ENCODE measurements at places on chromosomes 11 and 22. TPM values are rescaled to one million over a fixed set of nuclear protein-coding genes. Genes with fewer than 3 reads are reported as not detected.
A peak's percentile ranks its signal among the peaks of the same experiment; 100 is the strongest.

- no peak for DNase-seq
Observed at GRCh38 chr11:132876239-132876638, 656.1 kb downstream of the OPCML start.

GRCh38 chr22:45919504-45920286 lies 57.3 kb downstream of the WNT7B start:
- no peak for DNase-seq

DNA sequence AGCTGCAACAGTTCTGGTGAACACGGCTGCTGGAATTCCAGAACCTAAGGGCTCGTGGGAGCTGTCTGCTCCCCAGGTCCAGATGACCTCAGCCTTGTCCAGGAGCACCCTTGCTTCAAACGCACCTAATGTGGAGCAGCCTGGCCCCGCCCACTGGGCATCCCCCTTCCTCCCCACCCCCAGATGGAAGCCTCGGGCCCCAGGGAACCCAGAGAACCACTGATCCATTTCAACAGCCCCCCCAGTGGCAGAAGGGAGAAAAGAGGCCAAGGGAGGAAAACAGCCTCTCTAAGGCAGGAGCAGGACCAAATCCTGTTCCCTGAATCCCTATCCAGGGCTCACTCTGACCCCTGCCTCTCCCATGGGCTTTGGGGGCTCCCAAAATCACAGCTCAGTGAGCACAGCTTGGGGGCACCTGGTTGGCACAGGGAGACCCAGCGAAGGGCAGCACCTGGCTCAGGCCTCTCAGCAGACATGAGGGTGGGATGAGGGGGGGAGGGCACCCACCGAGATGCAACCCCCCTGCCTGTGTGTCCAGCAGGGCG lies 1.2 kb downstream of the CYTH4 start:
- peak; percentile 77 for DNase-seq

GRCh38 chr11:113675003-113675561 lies 31.0 kb downstream of the TMPRSS5 start:
- DNase-seq: no peak

DNA sequence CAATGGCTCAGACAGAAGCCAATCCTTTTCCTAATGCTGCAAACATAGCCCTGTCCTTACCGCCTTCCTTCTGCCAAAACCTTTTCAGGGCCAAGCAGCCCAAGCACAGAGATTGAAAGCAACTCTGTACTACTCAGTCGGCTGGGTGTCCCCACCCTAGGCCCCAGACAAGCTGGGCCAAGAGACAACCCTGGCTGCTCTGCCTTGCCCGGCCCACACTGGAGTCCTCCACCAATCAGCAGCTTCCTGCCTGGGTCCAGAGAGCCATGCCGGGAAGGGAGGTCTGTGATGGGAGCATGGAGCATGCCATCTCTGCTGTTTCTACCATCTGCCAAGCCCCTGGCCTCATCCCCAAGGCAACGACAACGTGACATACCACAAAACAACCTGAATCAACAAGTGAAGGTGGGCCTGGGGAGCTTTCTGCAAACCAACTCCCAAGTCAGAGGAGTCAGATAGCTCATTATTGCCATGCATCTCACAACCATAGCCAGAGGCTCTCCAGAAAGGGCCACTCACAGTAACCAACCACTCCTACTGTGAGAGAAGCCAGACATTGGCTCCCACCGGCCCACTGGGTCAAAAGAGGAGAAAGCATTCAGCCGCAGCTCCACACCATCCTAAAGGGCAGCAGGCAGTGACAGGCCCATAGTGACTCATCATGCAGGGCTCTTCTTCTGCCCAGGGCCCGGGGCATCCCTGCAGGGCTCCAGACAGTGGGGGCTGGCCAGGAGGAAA lies 18.2 kb downstream of the PATZ1 start:
- peak; percentile 75 for DNase-seq

DNA sequence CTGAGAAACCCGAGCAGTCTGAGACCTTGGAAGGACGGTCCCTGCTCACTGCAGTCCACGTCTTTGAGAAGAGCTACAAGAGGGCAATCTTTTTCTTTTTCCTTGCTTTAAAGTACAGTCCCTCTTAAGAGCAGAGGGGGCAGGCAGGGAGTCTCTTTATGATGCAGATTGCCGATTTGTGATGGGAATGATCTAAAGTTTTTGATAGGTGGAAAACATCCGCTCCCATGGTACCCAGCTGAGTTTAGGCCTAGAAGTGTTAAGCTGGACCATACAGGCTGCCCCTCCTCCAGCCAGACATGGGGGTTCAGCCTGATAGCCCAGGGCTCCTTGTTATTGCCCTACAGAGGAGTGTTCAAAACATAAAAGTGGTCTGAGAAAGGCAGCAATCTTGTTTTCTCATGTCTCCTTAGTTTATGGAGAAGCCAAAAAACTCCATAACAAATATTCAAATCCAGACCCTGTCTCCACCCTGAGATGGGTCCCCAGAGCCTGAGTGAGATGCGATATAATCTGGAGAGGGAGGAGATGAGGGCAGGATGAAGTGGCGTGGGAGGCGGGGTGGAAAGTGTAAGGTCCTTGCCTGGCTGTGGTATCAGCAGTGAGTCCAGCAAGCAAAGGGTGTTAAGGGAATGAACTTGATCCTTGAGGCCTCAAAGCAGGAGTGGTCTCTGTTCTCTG lies 135.1 kb downstream of the FDX1 start:
- no peak for DNase-seq

GRCh38 chr11:34284811-34285481 lies 72.9 kb downstream of the ABTB2 start:
- no peak for DNase-seq

DNA sequence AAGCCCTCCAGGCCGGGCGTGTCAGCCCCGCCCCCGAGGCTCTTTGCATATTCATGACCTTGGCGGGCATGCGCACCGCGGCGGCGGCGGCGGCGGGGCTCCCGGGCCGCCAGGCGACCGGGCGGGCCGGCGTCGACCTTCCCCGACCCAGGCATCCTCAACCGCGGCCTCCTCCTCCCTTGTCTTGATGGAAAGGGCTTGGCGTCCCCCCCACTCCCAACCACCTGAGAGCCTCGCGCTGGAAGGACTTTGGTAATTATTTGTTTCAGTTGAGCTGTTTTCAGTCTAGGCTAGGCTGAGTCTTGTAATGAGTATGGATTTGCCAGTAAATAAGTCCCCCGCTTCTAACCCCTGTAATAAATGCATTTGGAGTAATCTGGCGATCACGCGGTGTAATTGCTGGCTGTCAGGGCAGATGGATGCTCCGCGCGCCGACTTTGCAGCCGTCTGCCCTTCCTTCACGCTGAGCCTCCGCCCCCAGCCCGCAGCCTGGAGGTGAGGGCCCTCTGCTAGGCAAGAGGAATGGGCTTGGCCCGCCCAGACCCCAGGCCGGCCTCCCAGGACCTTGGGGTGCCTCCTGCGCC lies 25.2 kb downstream of the FLRT1 start:
- DNase-seq: peak; percentile 85

DNA sequence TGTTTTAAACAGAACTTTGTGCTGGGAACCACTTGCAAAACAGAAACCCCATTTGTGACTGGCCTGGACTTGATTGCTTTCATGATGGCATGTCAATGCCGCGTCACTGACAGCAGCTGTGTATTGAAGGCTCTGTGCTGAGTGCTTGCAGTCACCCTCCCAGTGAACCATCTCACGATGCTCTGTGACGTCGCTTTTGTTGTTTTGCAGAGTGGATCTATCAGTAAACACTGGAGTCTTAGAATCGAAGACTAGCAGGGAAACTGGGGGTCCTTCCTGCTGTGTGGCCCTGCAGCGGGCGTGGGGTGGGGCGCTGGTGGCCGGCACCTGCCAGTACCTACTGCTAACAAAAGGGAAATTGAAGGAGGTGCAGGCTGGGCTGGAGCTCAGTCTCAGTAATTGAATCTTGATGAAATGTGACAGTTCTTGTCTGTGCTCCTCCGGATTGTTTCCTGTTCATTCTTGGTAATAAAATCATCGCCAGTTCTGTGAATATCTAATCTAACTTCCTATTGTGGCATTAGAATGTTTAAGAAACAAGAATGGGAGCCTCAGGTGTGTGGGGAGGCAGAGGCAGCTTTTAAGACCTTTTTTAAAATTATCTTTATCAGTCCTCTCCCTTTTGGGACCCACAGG lies 50.5 kb upstream of the PARVG start:
- no peak for DNase-seq

DNA sequence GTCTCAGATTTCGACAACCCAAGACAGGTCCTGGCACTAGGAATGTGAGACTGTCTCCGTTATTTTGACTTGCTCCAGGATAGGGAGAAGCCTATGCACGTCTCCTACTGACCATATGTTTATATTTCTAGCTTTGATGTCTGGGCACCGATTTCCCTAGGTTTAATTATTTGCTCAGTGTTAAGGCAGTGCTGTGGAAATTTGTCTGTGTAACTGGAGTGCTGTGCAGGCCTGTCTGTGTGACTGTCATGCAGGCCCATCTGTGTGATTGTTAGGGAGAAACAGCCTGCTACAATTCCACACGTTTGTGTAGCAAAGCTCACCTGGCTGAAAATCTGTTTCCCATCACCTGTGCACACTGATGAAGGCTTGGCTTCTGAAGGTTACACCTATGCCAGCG lies 29.6 kb upstream of the HSPA8 start:
- no peak for DNase-seq

DNA sequence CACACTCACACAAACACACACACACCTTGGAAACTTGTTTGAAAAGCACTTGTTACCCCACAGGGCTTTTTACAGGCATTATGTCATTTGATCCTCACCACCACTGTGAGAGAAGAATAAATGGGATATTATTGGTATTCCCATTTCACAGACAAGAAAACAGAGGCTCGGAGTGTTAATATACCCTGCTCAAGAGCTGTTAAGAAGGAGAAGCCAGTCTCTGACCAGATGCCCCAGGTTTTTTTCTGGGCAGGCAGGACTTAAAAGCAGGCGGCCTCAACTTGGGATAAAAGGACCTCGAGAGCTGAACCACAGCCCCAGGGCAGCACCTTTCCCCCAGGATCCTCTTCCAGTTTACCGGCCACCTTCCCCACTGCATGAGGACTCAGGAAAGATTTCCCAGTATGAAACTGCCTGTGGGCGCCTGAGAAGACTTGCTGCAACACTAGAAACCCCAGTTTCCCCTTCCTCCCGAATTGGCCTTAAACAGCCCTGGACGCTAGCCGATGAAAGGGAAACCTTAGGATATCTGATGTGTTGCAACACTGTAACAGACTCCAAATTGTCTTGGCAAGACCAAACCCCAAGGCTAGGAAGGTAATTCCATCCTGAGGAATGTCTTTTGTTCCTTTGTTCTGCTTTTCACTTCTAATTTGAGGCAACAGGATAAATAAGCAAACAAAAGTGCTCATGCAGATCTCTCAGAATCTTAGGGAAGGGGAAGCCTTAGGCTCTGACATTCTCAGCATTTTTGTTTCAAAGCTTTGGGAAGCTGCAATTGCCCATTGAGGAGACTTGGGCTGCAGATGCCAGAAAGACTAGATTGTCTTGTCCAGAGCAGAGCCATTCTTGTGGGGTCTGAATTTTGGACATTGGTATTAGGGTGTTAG lies 173.5 kb downstream of the TRIM29 start:
- no peak for DNase-seq

GRCh38 chr11:64089493-64089892 lies 53.8 kb downstream of the FLRT1 start:
- DNase-seq: no peak

DNA sequence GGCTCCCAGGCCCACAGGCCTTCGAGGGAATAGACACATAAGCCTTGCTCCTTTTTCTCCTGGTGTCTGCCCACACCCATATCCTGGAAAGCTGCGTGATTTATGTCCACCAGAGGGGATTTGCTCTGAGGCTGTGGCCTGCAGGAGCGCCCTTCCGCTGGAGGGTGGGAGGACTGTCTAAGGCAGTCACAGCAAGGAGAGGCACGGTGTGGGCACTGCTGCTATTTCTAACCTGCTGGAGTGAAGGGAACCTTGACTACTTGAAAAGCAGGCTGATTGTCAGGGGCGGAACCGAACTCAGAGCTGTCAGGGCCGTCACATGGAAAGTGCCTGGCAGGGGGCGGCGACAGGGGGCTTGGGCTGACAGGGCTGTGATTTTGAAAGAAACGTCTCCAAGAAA lies 3.7 kb downstream of the UPB1 start:
- DNase-seq: no peak

The SEPTIN3 gene
- total RNA-seq: 0.39 TPM

The SLC22A12 gene
- total RNA-seq: not detected

The IFITM1 gene
- total RNA-seq: 113 TPM

The ZNF408 gene
- total RNA-seq: 8.4 TPM

The FOXRED2 gene
- 4.7 TPM for total RNA-seq

The LYVE1 gene
- 97.7 TPM for total RNA-seq

The SEZ6L gene
- 0.40 TPM for total RNA-seq

The CCDC81 gene
- 0.70 TPM for total RNA-seq

The CALCA gene
- not detected for total RNA-seq

The OR2AT4 gene
- not detected for total RNA-seq

The NXPE1 gene
- not detected for total RNA-seq

The CCND1 gene
- 148 TPM for total RNA-seq

All from right cardiac atrium (tissue), 5 donors.